ENCODE measurements at places on chromosomes 2 and 18.

GRCh38 chr2:37919631-37920032 lies 5.5 kb upstream of the RMDN2 start:
- DNase-seq: no peak

DNA sequence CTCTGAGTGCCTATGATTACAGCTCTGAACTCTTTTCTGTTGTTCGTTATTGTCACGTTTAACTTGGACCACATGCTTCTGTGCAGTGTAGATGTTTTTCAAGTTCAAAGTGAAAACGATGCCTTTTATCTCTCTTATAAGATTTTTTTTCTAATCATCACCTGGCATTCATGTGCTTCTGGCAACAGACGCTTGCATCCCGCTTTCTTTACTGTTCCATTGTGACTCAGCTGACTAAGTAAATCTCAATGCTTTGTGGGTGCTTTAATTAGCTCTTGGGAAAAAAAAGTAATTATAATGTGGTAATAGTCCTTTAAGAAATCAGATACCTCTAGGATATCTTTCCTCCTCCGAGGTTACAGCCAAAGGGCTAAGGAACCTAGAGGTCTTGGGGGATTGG lies 31.2 kb upstream of the RMP24 start:
- no peak for DNase-seq

DNA sequence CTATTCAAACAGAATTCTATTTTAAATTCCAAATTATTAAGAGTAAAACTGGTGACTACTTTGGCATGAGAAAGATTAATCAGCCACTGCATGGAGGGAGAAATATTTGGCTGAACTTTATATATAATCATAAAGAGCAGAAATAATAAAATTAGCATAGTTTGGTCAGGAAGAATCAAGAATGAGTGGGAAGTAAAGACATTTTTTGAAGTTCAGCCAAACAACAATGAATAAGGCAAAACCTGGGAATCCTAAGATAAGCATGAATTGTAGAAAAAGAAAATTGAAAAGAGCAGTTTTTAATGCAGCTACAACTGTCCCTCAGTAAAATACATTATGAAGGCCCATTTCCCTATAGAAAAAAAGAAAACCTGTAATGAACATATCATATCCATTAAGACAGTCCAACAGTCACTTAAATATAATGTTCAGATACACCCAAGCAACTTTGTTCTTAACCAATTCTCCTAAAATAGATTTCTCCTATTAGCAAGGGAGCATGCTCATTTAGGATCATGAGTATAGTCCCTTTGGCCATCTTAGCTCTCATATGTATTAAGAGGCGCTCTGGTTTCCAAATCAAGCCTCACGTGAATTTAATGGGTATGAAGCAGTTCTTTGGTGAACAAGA lies 6.5 kb downstream of the TMEM17 start:
- no peak for DNase-seq

DNA sequence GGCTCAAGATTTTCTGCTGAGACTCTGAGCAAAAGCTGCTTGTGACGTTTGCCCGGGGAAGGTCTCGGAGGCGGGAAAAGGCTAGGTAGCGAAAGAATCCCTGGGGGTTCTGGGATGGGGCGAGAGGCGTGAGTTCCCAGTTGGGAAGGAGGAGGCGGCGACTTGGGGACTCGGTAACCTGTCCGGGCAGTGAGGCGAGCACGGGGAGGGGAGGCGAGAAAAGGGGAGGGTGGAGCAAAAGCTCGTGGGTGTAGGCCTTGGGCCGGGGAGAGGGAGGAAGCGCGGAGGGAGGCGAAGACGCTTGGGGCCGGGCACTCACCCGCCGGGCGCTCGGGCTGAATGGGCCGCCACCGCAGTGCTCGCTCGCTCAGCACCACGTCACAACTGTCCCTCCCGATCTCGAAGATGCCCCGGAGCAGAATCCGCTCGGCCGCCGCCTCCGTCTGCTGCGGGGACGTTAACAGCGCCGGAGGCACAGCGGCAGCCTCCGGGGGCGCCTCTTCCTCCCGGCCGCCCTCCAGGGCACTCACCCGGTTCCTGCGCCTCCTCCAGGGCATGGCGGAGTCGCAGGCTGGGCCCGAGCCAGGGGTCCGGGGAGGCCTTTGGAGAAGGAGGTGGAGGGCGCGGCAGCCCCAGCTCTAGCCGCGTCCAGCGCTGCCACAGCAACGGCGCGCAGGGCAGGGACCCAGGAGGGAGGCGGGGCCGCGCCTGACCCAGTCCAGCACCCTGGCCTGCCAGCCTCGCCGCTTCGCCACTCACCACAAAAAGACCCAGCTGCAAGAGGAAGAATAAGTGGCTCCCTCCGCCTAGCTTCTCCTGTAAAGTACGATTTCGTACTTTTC lies at the start of gene CERKL:
Gene CERKL, minus strand, starts transcription at position 656 of the 842 bp plus-strand sequence. Its CDS starts 99 bp downstream, at position 557.
- DNase-seq: peak; percentile 48

DNA sequence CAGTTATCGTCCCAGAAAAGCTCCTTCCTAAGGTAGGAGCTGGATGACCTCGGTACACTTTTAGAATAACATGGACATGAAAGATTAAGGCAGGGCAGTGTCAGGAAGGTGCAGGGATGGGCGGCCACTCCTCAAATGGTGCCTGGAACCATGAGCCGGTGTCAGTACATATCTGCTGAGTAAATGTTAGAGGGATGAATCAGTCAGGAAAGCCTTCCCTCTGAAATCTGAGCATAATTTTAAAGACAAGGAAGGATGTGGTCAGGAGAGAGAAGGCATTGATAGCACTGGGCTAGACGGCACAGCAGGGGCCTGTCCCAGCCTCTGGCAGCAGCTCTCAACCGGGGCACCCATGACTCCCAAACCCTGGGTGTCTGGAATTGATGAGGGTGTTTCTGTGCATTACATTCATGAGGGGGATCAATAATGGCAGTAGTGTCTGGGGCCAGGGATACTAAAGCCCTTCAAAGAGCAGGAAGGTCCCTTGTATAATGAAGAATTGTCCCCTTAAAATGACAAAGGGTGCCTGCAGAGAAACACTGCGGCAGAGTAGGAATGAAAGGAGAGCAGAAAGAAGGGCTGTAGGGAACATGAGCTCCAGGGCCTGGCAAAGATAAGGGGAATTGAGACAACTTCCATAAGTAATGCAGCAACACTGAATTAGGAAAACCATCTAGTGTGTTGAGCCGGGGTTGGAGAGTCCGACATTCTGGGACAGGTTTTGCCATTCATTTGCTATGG lies 162.3 kb upstream of the REV1 start:
- DNase-seq: peak; percentile 48

DNA sequence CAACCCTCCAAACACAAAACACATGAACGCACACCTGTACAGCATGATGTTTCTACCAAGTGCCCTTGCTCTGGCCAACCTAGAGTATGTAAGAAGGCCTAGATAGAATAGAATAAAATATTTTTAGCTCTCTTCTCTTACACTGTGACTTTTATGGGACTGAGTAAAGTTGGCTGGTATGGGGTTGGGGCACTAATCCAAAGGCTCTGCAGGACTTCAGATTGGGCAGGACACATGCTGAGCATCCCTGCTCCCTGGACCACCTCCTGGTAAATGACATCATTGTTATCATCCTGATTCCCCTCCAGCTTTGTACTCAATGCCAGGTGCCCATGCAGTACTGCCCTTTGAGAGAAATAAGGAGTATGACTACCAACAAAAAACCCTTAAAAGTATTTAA lies 322.2 kb downstream of the SLC8A1 start:
- DNase-seq: no peak

DNA sequence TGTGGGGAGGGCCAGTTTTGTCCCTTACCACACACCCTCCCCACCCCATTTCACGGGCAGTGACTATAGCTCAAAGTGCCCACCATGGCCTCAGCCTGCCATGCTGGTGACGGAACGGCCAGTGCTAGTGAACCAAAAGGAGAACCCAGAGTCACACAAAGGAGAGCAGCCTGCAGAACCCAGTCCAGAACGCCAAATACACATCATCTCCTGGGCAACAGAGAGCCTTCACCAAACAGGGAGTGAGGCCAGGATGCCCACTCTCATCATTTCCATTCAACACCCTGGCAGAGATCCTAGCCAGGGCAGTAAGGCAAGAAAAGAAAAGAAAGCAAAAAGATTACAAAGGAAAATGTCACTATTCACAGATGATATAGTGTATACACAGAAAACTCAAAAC lies 38.3 kb downstream of the HDAC4 start:
- no peak for DNase-seq

DNA sequence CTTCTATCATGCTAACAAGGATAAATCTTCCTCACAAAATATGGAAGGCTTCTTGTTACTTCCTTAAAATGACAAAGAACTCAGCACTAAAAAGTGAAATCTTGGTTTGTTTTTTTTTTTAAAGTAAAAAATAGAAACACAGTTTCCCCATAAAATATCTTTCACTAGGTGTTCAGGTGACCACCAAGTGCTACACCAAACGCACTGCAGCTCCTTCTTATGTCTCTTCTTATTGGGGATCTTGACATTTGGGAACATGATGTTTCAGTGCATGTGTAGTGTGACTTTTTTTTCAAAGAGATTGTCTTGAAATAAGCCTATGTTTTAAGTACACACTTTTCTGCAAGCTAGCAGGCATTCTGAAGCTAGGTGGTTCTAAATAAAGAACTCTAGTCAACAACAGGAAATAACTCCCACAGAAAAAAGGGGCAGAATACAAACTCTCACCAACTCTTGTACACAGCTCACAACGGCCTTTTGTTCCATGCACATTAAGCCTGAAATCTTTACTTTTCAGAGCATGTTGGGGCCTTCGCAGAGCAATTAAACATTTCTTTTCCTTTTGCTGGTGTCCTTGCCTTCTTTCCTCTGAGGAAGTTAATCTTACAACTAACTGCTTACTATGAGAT lies 13.2 kb upstream of the SERTAD2 start:
- DNase-seq: no peak

DNA sequence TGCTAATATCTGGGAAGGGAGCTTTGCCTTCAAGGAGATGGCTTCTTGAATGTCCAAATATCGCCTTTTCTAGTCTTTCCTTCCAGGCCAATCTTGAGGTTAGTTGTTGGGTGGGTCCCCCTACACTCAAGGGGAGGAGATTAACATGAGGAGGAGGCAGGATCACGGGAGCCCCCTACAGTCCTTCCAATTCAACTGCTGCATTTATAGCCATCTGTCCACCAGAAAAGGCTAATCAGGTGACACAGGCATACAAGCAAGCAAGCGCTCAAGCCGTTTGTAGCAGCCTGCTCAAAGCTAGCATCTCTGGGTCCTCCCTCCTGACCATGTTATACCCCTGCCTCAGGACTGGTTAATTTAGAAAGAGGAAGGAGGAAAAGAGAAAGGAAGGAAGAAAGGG lies 87.6 kb downstream of the MRPS9 start:
- no peak for DNase-seq

GRCh38 chr2:152585830-152586484 lies 131.3 kb downstream of the PRPF40A start:
- peak; percentile 87 for DNase-seq

DNA sequence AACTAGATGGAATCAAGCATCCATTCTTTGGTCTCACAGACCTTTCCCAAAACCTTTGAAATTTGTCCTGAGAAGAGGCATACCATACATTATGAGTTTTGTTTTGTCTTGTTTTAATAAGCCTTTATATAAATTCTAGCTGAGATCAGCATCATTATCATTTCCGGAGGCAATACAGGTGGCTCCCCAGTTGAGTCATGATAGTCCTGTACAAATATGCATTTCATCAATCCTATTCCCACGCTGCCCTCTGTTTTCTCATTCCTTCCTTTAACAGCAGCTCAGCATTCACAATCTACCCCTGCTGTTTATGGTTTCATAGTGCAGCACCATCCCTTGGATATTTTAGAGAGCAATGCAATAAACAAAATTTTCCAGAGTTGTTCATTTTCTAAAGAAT lies 216.7 kb downstream of the TXNL1 start:
- DNase-seq: no peak

GRCh38 chr2:120750488-120751210 lies 15.0 kb downstream of the GLI2 start:
- DNase-seq: peak; percentile 25

GRCh38 chr18:48612917-48613316 lies 74.1 kb downstream of the CTIF start:
- no peak for DNase-seq

DNA sequence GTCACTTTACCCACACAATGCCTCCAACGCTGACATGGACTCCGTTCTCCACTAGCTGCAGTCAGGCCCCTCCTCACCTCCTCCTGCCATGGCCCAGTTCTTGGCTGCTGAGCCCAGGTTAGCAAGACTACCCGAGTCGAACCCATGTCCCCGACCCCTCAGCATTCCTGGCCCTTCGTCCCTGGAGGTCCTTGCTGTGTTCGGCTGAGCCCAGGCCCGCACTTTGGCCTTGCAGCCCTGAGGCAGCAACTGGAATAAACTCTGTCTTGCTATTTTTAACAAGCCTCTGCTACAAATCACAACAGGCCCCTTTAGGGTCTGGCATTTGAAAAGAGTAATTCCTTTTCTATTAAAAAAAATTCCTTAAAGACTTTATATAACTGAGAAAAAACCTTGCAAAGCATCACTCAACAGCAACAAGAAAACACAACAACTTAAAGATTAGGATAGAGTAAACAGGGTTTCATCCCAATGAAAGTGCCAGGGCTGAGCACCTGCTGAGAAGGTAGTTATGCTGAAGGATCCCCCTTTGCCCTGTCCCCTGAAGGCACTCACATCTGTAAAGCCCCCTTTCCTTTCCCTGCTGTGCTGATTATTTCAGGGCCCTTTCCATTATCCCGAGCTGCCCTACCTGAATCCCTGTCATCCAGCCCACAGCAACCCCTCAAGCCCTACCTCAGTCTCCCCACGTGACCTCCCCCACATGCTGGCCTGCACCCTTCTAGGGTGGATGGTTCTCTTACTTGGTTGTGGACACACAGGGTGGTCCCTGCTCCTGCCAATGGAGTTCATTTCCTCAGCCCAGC lies 120.0 kb upstream of the SNTG2 start:
- DNase-seq: no peak

GRCh38 chr2:144117086-144117485 lies 402.8 kb downstream of the ZEB2 start:
- no peak for DNase-seq

DNA sequence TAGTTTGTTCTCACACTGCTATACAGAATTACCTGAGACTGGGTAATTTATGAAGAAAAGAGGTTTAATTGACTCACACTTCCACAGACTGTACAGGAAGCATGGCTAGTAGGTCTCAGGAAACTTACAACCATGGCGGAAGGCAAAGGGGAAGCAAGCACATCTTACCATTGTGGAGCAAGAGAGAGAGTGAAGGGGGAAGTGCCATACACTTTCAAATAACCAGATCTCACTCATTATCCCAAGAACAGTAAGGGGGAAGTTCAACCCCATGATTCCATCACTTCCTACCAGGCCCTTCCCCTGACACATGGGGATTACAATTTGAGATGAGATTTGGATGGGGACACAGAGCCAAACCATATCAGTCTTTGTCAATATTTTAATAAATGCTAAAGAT lies 5.0 kb upstream of the CRYGB start:
- DNase-seq: no peak

- peak; percentile 68 for DNase-seq
Measured at GRCh38 chr2:27627963-27628766, 647 bp downstream of the CCDC121 start.

DNA sequence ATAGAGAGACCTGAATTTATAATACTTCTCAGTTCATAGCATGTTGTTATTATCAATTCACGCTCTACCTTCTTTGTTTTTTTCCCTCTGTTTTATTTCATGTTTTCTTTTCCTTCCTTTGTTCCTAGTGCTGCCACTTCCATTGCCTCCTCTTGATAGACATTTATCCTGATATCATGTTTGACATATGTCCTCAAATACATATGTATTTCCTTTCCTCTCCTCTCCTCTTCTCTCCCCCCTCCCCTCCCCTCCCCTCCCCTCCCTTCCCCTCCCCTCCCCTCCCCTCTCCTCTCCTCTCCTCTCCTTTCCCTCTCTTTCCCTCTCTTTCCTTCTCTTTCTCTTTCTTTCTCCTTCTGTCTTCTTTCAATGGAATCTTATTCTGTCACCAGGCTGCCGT lies 67.8 kb downstream of the TDRD15 start:
- DNase-seq: no peak

Measured in AG08395 (cell line).